ENCODE measurements at places on chromosomes 1 and 21. TPM values are rescaled to one million over a fixed set of nuclear protein-coding genes. Genes with fewer than 3 reads are reported as not detected.

- no peaks in the 10 kb centered on the region for H3K27me3 ChIP-seq
- no peak for DNase-seq
- peak overlapping the region; percentile 15 for H3K4me3 ChIP-seq
- H3K27ac ChIP-seq, result peak overlapping the region; percentile 54
- H3K36me3 ChIP-seq, result peaks cover 8% of the 10 kb centered on the region
These were observed 6.2 kb downstream of the TMEM59 start for GRCh38 chr1:54046671-54047383.

- no peaks in the 10 kb centered on the region for H3K4me1 ChIP-seq
- H3K36me3 ChIP-seq, result no peaks in the 10 kb centered on the region
- no peak overlapping the region for H3K27ac ChIP-seq
- no peaks in the 10 kb centered on the region for H3K27me3 ChIP-seq
- no peak for DNase-seq
These were observed 86.6 kb upstream of the DPH5 start for GRCh38 chr1:101112051-101112780.

ALX3 gene
- total RNA-seq, result not detected

DNA sequence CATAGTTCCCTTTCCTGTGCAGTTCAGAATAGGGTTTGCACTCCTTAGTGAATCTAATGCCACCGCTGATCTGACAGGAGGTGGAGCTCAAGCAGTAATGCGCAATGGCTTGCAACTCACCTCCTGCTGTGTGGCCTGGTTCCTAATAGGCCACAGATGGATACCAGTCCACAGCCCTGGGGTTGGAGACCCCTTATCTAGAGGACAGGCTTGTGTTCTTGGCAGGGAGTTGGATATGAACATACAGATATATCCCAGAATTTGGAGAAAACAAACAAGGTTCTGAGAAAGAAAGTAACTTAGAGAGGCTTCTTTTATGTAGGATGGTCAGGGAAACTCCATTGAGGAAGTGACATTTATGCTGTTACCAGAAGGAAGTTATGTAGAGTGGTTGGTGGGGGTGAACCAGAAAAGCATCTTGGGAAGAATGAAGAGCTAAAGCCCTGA is 5.1 kb upstream of the PTPRC start:
- no peaks in the 10 kb centered on the region for H3K4me1 ChIP-seq
- H3K36me3 ChIP-seq, result no peaks in the 10 kb centered on the region
- no peaks in the 10 kb centered on the region for H3K27me3 ChIP-seq

- no peak overlapping the region for H3K27ac ChIP-seq
- no peaks in the 10 kb centered on the region for H3K27me3 ChIP-seq
- H3K4me3 ChIP-seq, result no peak overlapping the region
- H3K4me1 ChIP-seq, result no peaks in the 10 kb centered on the region
- no peaks in the 10 kb centered on the region for H3K36me3 ChIP-seq
These were observed 291.9 kb downstream of the KCNH1 start for GRCh38 chr1:210841926-210842625.

- H3K4me1 ChIP-seq, result peaks cover 8% of the 10 kb centered on the region
- DNase-seq, result no peak
- H3K36me3 ChIP-seq, result no peaks in the 10 kb centered on the region
- no peaks in the 10 kb centered on the region for H3K27me3 ChIP-seq
These were observed 39.7 kb downstream of the LRRC8C start for GRCh38 chr1:89672489-89673183.

TADA1 gene
- 11.6 TPM for total RNA-seq

- peaks cover 4% of the 10 kb centered on the region for H3K4me1 ChIP-seq
- no peak overlapping the region for H3K4me3 ChIP-seq
- no peaks in the 10 kb centered on the region for H3K27me3 ChIP-seq
- DNase-seq, result no peak
These were observed 30.9 kb upstream of the CCDC17 start for GRCh38 chr1:45654540-45655280.

LCE1F gene
- total RNA-seq, result not detected

DNA sequence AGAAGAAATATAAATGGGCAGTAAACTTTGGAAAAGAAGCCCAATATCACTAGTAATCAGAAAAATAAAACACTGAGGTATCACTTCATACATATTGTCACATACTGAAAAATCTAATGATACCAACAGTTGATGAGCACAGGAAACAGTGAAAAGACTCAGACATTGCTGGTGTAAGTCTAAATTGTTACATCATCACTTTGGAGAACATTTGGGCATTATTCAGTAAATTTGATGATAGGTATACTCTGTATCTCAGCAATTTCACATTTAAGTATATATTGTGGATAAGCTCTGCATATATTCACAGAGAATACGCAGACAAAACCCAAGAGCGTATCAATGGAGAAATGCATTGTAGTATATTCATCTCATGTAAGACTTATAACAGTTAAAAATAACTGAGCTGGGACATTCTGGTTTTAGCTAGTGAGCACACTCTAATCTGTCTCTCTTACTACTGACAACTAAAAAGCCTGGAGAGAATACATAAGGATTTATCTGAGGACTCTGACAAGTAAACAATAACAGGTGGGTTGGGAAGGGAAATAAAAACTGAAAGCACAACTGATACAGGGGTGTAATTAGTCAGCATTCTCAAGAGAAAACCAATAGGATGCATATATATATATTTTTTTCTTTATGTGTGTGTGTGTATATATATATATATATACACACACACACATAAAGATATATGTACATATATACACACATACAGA is 212.7 kb upstream of the JUN start:
- peaks cover 2% of the 10 kb centered on the region for H3K4me1 ChIP-seq
- H3K4me3 ChIP-seq, result no peak overlapping the region
- H3K27ac ChIP-seq, result no peak overlapping the region
- no peaks in the 10 kb centered on the region for H3K27me3 ChIP-seq

HSF2BP gene
- 1.8 TPM for total RNA-seq

GRCh38 chr1:54081306-54082270 is 28.2 kb downstream of the TCEANC2 start:
- DNase-seq, result peak; percentile 35
- H3K27me3 ChIP-seq, result no peaks in the 10 kb centered on the region
- no peak overlapping the region for H3K4me3 ChIP-seq
- no peaks in the 10 kb centered on the region for H3K36me3 ChIP-seq

GRCh38 chr1:196502437-196502836 is 105.8 kb downstream of the KCNT2 start:
- no peaks in the 10 kb centered on the region for H3K36me3 ChIP-seq
- no peak for DNase-seq
- no peak overlapping the region for H3K4me3 ChIP-seq
- H3K27me3 ChIP-seq, result no peaks in the 10 kb centered on the region
- no peak overlapping the region for H3K27ac ChIP-seq

DENND2C gene
- total RNA-seq, result 8.8 TPM

- H3K27me3 ChIP-seq, result no peaks in the 10 kb centered on the region
- peak; percentile 81 for DNase-seq
- H3K4me3 ChIP-seq, result no peak overlapping the region
- peaks cover 29% of the 10 kb centered on the region for H3K4me1 ChIP-seq
- H3K27ac ChIP-seq, result peak overlapping the region; percentile 85
- no peaks in the 10 kb centered on the region for H3K36me3 ChIP-seq
These were observed 25.0 kb downstream of the ABCA4 start for GRCh38 chr1:94095744-94096469.

DNA sequence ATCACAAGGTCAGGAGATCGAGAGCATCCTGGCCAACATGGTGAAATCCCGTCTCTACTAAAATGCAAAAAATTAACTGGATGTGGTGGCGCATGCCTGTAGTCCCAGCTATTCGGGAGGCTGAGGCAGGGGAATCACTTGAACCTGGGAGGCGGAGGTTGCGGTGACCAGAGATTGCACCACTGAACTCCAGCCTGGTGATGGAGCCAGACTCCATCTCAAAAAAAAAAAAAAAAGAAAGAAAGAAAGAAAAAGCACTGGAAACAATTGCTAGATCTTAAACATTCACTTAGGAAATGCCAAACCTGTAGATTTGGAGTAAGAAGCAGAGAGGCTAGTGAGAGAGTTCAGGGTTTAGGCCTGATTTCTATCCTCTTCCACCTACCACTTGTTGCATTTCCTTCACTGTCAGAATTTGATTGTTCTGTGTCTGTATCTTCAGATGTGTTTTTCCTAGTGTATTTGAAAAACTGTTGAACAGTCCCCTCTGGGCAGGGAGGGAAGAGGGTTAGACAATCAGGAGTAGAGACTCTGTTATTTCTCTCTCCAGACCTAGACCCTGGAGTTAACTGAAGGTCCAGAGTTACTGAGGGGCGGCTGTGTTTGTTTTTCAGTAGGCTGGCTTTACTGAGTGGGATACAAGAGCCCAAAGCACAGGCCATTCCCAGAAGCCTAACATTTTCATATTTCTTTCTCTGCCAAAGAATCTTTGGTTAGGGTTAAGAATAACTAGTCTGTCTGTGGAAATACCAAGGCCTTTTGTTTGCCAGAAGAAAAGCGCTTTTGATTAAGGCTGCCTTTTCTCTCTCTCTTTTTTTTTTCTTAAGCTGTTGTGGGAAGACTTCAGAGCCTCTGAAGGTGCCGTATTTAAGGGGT is 31.1 kb upstream of the MACF1 start:
- H3K4me3 ChIP-seq, result no peak overlapping the region
- H3K27me3 ChIP-seq, result no peaks in the 10 kb centered on the region
- H3K36me3 ChIP-seq, result no peaks in the 10 kb centered on the region
- peak overlapping the region; percentile 67 for H3K27ac ChIP-seq
- no peak for DNase-seq
- H3K4me1 ChIP-seq, result peaks cover 46% of the 10 kb centered on the region

GRCh38 chr1:222767152-222767571 is 30.2 kb downstream of the FAM177B start:
- H3K4me3 ChIP-seq, result no peak overlapping the region
- no peaks in the 10 kb centered on the region for H3K4me1 ChIP-seq
- DNase-seq, result no peak

Measured in osteoblast (primary cell).